Stimulated activated naive CD4-positive, alpha-beta T cell treated with Interleukin-2 at 50 U/mL for 16 hours (primary cell): ENCODE measurements at places on chromosomes 12 and 14.
A peak's percentile ranks its signal among the peaks of the same experiment; 100 is the strongest.

DNA sequence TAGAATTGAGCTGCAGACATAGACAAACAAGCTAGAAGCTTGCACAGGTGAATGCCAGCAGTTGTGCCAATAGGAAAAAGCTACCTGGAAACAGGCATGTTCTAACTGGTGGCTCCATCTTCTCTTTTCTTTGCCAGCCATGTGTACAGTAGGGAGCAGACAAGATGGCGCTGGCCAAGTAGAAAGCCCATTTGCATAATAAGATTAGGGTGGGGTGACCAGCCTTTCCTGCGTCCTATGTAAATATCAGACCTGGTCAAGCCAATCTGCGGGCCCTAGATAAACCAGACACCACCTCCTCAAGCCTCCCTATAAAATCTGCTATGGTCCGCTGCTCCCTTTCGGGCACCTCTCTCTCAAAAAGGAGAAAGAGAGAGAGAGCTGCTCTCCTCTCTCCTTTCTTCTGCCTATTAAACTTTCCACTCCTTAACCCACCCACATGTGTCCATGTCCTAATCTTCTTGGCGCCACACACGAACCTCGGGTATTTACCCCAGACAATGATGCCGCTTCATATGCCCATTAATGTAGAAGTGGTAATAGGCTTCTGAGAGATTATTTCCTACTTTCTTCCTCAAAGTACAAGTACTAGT is 201.0 kb downstream of the SLC25A21 start:
- no peak for DNase-seq

GRCh38 chr12:26124446-26125399 is at the start of gene BHLHE41:
TSS of gene BHLHE41 (minus strand) at chr12:26125037. CDS start at chr12:26124779, 258 bp downstream.
- DNase-seq, result no peak

- DNase-seq, result no peak
Observed at GRCh38 chr12:79455286-79455685, 235.5 kb downstream of the PAWR start.

- DNase-seq, result no peak
Observed at GRCh38 chr12:22755629-22756028, 130.7 kb downstream of the ETNK1 start.

- no peak for DNase-seq
Observed at GRCh38 chr12:48789858-48790326, 1.0 kb upstream of the ADCY6 start.

GRCh38 chr12:120539303-120539702 is 5.1 kb downstream of the RNF10 start:
- DNase-seq, result no peak

GRCh38 chr14:81453166-81453766 is 53.1 kb upstream of the STON2 start:
- DNase-seq, result peak; percentile 24

GRCh38 chr12:54338698-54339296 is 13.9 kb downstream of the COPZ1 start:
- DNase-seq, result no peak

DNA sequence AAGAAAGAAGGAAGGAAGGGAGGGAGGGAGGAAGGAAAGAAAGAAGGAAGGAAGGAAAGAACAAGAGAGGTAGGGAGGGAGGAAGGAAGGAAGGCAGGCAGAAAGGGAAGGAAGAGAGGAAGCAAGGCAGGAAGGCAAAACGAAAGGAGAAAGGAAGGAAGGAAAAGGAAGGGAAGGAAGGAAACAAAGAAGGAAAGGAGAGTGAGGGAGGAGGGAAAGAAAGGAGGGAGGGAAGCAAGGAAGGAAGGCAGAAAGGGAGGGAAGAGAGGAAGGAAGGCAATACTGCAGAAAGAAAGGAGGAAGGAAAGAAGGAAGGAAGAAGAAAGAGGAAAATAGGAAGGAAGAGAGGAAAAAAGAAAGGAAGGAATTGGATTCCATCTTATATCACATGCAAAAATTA is 1303.1 kb upstream of the TMEM132C start:
- DNase-seq, result no peak

- no peak for DNase-seq
Observed at GRCh38 chr12:32047357-32048212, 59.1 kb upstream of the BICD1 start.

DNA sequence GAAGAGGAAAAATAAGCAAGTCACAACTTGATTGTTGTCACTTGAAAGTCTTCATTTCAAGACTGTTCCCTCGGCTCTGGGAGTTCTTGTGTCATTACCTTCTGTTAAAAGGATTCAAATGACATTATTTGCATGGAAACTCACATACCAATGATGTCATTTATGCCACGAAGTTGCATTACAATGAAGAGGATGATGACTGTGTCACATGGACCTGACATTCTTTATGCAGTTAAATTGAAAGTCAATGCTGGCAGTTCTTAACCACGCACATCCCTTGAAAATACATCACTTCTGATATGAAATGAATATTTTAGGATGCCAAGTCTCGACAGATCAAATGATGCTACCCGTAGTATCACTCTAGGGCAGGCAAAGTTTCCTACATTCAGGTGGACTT is 1069.5 kb downstream of the VRK1 start:
- no peak for DNase-seq

DNA sequence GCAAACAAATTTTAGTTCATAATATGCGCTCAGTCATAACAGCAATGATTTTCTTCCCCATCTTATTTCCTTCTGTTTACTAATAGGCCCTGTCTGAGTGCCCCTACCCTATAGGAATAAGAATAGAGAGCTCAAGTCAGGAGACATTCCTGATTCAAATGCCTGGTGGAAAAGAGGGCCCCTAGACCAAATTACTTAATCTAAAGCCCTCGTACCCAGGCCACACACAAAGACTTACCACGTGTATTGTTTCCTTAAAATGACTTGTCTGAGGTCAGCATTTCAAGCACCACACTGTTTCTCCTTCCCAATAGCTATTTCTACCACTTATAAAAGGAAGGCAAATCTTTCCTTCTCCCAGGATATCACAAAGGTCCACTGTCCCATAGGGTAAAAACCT is 314.9 kb upstream of the TMTC1 start:
- DNase-seq, result no peak

GRCh38 chr12:7695566-7696197 is at the start of gene GDF3:
TSS of gene GDF3 (minus strand) at chr12:7695775. CDS start at chr12:7695728, 47 bp downstream.
- no peak for DNase-seq

DNA sequence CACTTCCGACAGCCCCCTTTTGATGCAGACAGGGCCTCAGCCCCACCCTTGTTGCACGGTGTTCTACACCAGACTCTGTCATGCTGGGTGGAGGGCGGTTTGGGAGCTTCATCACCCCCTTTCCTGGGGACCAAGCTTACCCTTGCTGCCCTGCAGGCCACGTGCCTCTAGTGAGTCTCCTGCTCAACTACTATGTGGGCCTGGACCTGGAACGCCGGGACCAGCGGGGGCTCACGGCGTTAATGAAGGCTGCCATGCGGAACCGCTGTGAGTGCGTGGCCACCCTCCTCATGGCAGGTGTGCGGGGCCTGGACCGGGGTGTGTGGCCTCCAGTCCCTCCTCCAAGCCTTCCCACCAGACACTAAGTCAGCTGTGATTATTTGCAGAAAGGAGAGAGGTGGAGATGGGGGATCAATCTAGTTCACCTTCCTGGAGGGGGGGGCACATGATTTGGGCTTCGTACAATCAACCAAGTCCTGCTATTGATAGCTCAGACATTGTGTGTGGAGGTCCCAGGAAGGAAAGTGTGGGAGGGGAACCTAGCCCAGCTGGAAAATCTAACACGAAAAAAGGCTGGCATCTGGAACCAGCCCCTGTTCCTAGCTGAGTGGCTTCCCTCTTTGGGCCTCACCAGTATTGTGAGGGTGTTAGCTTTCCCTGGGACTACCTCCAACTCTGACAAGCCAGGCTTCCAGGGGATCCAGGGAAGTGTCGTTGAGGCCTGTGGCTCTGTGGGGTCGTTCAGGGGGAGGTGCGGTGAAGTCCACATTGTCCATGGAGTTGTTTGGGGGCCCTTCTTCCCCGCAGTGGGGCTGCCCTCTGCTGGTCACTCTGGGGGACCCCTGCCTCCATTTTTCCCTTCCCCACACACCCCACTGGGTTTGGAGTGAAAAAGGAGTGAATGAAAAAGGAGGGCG is 1.6 kb downstream of the ANKRD33 start:
- no peak for DNase-seq

GRCh38 chr12:125093681-125094330 is 28.6 kb downstream of the AACS start:
- DNase-seq, result no peak

GRCh38 chr14:87042354-87042753 is 950.6 kb downstream of the GALC start:
- no peak for DNase-seq
